Trophoblast cell (in vitro differentiated cells and primary cell): ENCODE measurements at places on chromosomes 1 and 21.
A peak's percentile ranks its signal among the peaks of the same experiment; 100 is the strongest.

GRCh38 chr1:93658188-93658587 lies 23.4 kb downstream of the BCAR3 start:
- DNase-seq, result no peak

- DNase-seq, result no peak
Measured at GRCh38 chr1:168321945-168322344, 41.3 kb downstream of the TBX19 start.

- no peak for DNase-seq
Measured at GRCh38 chr1:191669629-191670028, 488.6 kb upstream of the RGS18 start.

GRCh38 chr1:51936531-51936930 lies 54.0 kb downstream of the RAB3B start:
- peak; percentile 34 for DNase-seq

DNA sequence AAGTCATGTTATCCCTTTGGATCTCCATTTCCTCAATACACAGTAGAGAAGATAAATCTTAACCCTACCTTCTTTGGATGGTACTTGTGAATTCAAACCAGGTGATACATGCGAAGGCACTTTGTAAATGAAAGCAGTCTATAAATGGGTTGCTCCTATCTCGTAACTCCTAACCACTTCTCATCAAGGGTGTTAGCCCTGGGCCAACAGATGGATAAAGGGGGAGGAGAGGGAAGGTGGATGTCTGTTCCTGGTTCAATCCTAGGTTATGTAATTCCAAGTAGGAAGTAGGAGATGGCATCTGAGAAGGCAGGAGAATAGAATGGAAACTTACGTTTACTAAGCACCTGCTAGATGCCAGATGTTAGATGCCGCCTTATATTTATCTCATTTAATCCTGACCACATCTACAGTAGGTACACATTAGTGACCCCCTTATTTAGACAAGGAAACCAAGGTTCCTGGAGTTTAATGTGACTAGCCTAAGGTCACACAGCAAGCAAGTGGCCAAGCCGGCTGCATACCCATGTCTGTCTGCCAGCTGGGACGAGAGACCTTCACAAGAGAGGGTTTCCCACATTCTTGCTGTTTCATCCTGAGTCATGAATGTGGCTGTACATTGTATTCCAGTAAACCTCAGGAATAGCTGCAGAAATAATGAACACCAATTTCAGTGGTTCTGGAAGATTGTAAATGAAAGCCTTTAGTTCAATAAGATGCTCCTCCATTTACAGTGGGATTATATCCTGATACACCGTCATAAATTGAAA lies 47.7 kb downstream of the ELAVL4 start:
- DNase-seq, result no peak

DNA sequence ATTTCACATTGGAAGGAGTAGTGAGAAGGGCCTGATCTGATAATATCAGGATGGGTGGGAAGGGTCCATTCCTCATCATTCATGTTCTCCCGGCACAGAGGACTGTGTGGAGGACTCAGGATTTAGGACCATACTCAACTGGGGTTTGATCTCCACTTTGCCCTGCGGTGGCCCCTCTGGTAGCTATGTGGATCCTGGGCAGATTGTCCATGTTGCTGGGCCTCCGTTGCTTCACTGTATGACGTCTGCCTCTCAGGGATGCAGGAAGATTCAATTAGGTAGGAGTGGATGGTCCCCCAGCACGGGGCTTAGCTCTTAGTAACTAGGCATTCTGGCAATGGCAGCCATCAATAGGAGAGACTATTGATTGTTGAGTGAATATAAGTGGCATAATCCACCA lies 2.3 kb downstream of the ETS2 start:
- DNase-seq, result peak; percentile 45

DNA sequence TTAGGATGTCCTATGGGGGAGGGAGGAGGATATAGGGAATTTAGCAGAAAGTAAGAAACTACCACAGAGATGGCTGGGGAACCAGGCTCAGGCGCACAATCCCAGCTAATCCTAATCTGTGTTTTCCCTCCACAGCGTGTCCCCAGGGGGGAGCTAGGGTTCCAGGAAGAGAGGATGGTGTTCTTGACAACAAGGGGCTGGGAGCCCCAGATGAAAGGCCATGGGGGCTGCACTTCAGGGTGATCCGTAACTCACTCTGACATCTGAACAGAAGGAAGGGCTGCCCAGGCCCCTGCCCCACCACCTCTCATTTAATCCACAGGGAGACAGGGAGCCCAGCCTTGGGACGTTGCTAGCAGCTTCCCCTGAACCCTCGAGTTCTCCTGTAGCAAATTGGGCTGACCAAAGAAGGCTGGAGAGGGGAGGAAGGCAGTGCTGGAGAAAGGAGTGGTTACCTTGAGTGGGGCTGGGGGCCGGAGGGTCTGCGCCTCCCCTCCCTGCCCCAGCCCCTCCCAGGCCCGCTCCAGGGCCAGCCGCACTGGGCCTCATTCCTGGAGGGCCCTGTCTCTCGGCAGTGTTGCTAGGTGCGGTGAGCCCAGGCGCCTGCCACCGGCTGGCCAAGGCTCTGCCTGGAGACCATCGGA lies 131.7 kb downstream of the TMEM53 start:
- DNase-seq, result no peak

DNA sequence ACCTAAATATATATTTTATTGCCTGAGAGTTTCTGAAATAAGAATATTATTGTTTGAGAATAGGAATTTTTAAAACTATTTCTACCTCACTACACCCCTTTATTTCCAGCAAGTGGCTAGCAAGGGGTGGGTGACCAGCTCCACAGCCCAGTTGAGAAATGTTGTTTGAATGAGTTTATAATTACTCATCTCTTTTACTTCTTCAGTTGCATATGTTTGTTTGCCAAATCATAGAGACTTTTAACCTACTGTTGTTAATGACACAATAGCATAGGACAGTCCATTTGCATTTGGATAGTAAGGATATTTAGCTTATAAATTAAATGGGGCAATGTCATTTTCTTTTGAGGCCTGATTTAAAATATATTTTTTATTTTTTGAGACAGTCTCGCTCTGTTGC lies 127.8 kb downstream of the NRDC start:
- DNase-seq, result no peak

GRCh38 chr1:46303872-46304326 lies 401 bp downstream of the UQCRH start:
- DNase-seq, result no peak

- peak; percentile 93 for DNase-seq
Measured at GRCh38 chr1:172646653-172647052, 12.2 kb upstream of the FASLG start.

GRCh38 chr1:36301220-36301619 lies 4.9 kb upstream of the SH3D21 start:
- DNase-seq, result no peak

DNA sequence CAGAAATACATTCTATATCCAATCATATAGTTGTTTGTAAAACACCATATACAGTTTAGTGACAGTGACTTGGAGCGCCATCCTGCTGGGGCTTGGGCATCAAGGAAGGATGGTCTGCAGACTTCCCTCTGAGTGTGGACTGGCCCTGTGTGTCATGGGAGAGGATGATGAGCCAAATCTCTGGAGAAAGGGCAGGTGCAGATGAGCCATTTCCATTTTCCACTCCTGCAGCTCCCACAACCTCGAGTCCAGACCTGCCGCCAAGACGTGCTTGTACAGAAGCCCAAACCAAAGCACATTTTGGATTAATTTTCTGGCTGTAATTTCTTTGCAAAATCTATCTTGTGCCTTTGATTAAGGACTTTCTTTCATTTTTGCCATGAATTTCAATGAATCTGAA lies 48.3 kb upstream of the SLC22A15 start:
- DNase-seq, result no peak

DNA sequence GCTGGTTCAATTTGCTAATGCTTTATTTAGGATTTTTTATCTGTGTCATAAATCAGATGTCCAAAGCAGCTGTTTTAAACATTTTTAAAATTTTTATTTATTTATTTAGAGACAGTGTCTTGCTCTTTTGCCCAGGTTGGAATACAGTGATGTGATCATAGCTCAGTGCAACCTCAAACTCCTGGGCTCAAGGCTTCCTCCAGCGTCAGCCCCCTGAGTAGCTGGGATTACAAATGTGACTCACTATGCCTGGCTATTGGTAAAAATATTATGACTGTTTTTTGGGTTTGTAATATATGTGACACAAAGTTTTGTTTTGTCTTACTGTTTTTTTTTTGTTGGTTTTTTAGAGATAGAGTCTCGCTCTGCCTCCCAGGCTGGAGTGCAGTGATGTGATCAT lies 11.8 kb downstream of the ZBED6 start:
- DNase-seq, result no peak

DNA sequence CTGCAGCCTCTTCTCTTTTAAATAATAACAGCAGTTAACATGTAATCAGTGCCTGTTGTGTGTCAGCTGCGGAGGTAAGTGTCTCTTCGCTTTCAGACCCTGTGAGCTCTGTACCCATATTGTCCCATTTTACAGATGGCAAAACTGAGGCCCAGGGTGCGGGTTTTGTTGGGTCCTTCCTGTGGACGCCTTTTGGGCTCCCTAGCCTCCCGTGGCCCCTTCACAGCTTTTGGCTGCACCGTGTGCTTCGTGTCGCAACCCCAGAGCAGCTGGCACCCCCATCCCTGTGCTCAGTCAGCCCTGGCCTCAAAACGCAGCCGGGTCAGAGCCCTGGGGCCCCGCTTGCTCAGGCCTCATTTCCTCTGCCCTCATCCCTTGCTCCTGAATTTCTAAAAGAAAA lies 53.8 kb downstream of the TLR5 start:
- DNase-seq, result no peak

DNA sequence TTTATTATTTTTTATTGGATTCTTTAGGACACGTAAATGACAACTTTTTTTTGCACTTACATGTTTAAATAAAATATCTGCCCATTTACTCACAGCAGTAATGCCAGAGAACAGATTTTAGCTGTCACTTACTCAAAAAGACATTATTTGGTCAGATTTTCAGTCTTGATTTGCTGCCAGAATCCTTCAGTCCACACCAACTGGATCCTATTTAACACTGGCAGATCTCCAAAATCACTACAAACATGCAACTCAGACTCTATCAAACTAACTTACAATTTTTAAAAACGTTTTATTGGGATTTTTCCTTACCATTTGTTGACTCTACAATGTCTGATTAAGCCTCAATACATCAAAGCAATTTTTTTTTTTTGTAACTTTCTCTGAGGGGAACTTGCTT lies 11.1 kb downstream of the ATP6V1G3 start:
- no peak for DNase-seq

DNA sequence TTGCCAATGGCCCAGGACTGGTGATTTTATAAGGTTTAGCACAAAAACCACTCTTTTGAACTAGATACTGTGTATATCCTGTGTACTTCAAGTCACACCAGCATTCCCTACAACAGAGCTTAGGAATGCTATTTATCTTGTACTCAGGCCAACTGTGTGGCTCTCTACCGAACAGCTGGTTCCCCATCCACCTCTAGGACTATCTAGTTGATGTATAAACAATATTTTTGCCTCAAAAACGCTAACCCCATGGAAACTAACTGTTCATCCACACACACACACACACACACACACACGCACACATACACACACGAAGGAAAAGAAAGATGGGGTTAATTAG lies 28.7 kb upstream of the SLC45A3 start:
- DNase-seq, result no peak

DNA sequence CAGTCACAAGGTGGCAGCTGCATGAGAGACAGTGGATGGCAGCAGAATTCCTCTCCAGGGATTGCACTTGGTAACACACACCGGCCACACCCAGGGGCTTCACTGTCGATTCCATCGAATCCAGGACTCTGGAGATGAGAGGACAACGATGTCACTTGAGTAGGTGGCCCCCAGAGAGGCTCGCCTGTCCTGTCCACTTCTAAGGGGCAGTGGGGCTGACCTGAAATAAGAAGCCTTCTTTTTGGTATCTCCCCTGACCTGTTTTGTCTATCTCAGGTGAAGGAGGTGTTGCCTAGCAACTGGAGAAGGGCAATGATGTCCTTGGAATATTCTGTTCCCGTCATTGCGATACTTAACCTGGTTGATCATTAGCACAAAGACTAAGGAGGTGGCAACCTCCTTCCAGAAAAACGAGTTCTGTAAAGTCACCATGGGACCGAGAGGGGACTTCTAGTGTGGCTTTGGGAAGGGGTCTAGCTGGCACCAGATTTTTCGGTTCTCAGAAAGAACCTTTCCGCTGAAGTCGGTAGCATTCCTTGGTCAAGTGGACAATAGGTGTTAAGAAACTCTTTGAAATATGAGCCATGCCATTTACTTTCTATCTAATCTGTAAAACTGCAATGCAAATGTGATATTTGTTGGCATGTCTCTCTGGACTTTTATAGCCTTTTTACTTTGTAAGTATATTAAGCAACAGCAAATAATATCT lies 85.2 kb upstream of the TMPRSS2 start:
- no peak for DNase-seq
